Esophagus squamous epithelium (tissue), 5 donors: ENCODE measurements at places on chromosomes 16 and 17.

GRCh38 chr16:83145297-83145696 lies 518.5 kb downstream of the CDH13 start:
- no peak for DNase-seq

- no peak for DNase-seq
Observed at GRCh38 chr17:79000396-79001189, 9.0 kb downstream of the CANT1 start.

- no peak for DNase-seq
Observed at GRCh38 chr17:80481284-80482057, 5.1 kb upstream of the NPTX1 start.

GRCh38 chr17:47219621-47220475 lies 10.7 kb downstream of the MYL4 start:
- no peak for DNase-seq

- no peak for DNase-seq
Observed at GRCh38 chr17:73623818-73624217, 20.4 kb downstream of the SDK2 start.

GRCh38 chr17:14926526-14927122 lies 338.5 kb downstream of the PMP22 start:
- DNase-seq: no peak

- no peak for DNase-seq
Observed at GRCh38 chr17:74182041-74182723, 21.3 kb upstream of the RPL38 start.

DNA sequence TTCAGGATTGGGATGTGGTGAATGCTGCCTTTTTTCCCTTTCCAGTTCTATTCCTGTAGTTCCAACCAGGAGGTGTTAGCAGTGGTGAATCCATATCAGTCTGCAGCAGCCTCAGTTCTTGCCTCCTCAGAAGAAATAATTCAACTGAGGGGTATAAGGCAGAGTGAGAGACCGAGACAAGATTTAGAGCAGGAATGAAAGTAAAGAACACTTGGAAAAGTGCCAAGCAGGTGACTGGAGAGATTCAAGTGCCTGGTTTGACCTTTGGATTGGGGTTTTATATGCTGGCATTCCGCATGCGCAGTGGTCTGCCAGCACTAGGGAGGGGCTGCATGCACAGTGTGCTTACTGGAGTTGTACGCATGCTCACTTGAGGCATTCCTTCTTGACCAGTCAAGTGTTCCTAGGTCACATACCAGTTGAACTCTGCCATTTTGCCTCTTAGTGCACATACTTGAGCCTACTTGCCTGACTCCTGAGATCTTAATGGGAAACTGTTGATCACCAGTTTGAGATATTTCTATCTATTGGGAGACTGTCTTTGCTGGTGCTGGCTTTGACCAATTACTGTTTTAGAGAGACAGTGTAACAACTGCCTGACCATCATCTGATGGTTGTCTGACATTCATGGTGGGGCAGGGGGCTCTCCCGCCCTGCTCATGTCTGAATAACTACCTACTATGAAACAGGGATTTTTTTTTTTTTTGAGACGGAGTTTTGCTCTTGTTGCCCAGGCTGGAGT lies 680 bp upstream of the CCL15 start:
- DNase-seq: no peak

GRCh38 chr17:1590029-1590746 lies 27.6 kb upstream of the PITPNA start:
- DNase-seq: no peak

GRCh38 chr16:30041841-30042240 lies 10.8 kb upstream of the TLCD3B start:
- no peak for DNase-seq

DNA sequence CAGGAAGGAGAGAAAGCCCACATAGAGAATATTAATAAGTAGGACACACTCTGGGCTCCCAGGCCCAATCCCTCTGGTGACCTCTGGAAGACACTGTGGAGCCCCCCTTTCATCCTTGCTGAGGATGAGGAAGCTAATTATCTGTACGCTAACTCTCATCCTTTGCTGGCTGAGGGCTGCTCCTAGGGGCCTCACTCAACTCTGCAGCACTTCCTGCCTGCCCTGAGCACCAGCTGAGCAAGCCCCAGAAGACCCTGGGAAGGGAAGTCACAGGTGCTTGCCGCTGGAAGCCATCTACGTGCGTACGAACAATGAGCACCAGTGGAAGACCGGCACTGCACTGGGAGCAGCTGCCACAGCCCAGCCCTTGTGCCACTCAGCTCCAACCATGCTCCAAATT lies 145.8 kb upstream of the CDH5 start:
- DNase-seq: no peak

GRCh38 chr17:28472871-28473497 lies 460 bp upstream of the SLC13A2 start:
- no peak for DNase-seq

DNA sequence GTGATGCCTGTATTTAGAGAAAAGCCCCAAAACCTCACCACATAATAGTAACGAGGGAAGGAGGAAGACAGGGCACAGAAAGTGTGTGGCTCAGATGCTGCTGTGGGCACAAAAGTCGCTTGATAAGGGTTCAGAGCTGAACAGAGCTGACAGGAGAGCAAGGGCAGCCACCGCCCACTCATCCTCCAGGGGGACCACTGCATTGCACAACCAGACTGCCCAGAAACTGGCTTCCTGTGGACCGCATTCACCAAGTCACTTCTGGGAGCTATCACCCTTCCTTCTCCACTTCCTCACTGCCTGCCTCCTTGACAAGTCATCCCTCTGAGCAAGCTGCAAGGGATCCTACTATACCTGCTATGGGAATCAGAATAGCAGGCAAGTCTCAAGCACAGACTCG lies 512.4 kb upstream of the CDH11 start:
- DNase-seq: no peak

- no peak for DNase-seq
Observed at GRCh38 chr17:69593351-69593715, 178.8 kb downstream of the MAP2K6 start.

DNA sequence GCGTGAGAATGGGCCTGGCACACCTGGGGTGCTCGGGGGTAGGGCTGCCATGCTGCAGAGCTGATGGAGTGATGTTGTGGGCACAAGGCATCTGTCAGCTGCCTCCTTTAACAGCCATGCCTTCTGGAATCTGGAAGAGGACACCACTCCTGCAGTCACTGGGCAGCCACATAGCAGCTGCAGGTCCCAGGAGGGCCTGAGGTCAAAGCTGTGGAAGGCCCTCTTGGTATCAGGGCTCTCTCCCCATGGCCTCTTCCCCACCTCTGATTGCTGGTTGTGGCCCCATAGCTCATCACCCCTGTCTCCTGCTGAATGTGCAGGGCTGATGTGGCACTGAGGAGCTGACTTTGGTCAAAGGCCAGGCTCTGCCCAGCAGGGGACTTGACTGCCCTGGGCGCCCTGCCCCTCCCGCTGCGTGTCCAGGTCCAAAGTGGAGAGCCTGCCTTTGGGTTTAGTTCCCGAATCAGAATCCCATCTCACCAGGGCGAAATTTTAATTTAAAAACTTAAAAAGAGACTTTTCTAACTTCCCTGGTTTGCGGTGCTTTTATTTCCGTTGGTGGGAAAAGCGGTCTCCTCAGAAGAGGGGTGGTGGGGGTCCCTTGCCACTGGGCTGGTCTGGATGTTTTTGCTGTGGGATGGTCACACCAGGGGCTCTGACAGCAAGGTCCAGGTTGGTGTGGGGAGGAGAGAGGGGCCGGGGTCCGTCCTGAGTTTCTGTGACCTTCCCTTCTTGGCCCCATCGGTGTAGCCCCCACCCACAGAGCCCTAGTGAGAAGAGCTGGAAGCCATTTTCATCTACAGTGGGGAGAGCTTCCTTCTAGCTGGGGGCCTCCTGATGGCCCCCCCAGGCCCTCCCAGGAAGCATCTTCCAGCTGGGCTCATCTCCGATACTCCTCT lies 5.9 kb downstream of the UBALD2 start:
- no peak for DNase-seq

- DNase-seq: no peak
Observed at GRCh38 chr17:49063652-49064051, 66.5 kb downstream of the IGF2BP1 start.

DNA sequence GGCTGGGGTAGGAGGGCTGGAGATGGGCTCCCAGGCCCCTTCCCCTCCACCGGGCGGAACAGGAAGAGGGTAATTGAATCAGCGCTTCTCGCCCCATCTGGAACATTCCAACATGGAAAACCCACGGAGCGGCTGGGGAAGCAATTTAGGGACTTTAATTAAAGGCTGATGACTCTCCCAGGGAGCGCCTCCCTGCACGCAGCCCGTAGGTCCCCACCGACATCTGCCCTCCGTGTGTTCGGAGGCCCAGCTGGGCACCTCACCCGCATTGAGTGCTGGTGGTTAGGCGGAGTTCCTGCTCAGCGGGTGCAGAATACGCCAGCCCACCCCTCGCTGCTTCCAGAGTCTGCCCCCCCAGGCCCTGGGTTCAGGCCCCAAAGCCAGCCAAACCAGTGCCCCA lies 10.0 kb downstream of the HS3ST6 start:
- no peak for DNase-seq

DNA sequence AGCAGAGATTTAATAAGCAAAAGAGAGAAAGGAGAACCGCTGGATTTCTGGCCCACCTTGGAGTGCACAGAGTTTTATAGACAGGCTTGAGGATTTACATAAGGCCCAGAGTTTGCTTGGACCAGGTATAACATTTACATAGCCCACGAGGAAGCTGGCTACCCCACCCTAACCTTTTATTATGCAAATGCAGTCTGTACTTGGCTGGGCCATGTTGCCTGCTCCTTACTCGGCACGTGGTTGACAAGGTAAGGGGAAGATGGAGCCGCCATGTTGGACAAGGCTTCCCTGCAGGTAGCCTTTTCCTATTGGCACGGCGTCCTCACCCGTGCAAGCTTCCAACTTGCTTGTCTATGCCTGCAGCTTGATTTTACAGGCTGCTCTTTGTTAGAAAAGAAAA lies 35.2 kb upstream of the HS3ST3A1 start:
- no peak for DNase-seq

DNA sequence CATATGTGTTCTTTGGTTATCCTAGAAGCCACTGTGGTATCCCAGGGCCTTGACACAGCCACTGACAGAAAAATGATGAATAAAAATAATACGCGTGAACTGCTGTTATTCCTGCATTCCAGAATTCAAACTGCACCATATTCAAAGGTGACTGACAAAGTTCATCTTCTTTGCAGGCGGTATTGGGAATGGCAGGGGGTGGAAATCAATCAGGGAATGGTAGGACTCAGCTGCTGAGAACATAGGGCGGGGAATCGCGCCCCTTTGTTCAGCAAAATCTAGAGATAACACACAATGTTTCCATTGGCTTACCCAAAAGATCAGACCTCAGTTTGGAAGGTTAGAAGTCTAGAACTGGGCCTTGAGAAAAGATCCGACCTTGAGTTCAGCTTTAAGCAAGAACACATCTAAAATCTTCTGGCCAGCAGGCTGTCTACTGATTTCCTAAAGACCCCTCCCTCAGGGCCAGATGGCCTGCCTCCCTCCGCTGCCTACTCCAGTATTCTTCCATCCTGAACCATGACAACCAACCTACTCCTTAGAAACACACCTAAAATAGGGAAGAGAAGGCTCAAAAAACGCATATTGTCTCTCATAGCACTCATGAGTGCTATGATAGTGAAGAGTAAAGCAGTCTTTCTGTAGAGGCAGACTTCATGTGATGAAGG lies 34.1 kb downstream of the CDK5R1 start:
- no peak for DNase-seq

- no peak for DNase-seq
Observed at GRCh38 chr16:11099672-11100205, 155.4 kb downstream of the CLEC16A start.

DNA sequence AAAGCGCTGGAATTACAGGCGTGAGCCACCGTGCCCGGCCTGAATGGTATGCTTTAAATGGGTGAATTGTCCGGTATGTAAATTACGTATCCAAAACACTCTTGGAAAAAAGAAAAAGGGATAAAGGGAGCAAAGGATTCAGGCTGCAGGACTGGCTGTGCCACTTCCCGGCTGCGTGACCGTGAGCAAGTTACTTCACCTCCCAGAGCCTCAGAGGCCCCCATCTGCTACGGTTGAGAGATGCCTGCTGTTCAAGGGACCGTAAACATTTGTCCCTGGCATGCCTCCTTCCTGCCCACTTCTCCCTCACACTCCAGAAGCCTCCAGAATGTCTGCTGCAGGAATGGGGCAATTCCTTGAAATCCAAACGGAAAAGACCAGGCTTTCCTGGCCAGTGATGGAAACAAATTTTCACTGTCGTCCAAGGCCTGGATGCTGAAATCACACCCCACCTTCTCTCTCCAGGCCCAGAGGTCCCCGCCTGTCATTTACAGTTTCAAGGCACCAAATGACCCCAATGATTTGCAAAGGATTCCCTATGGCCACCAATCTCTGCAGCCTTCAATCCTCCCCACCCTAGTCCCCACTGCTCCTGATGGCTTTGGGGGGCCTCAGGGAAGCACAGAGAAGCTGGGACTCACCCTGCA lies 22.9 kb upstream of the LITAF start:
- DNase-seq: no peak

GRCh38 chr16:23700509-23700908 lies 12.5 kb downstream of the ERN2 start:
- no peak for DNase-seq

DNA sequence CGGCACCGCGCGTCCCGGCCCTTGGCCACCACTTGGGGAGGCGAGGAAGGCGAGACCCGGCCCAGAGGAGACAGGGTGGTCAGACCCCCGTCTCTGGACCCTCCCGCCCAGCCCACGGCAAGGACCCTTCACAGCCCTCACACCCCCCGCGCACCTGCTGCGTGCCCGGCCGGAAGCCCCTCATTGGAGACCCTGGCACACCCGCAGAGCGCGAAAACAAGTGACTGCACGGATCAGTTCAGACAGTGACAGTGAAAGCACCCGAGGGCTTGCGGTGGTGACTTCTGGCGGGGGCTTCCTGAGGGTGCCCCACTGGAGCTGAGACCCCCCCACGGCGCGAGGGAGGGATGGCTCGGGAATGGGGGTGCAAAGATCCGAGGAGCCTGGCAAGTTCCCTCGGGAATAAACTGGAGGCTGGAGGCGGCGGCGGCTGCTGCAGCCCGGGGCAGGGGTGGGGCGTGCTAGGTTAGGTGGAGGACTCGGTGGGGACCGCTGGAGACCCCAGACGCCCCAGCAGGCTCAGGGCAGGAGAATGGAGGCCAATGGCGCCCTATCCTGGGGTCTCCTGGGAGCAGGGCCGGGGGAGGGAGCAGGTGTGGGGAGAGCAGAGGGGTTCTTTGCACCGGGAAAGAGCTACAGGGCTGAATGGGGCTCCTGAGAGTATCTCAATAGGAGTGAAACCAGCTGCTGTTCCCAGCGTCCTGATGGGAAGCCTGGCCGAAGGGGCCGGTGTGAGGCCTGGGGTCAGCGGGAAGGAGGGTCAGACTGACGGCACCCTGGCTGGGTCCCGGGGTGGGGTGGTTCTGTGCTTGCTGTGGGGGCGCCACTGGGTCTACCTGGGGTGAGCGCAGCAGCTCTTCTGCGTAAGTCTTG lies 824 bp upstream of the FBXL16 start:
- no peak for DNase-seq
